Fibroblast of upper back skin (primary cell): ENCODE measurements at places on chromosomes 1 and 21.

- DNase-seq = no peak
Measured at GRCh38 chr1:5623399-5623798, 368.8 kb downstream of the NPHP4 start.

GRCh38 chr1:159892944-159893343 is 7.0 kb downstream of the CFAP45 start:
- no peak for DNase-seq

- DNase-seq = no peak
Measured at GRCh38 chr1:224159541-224159940, 23.5 kb upstream of the DEGS1 start.

- peak; percentile 3 for DNase-seq
Measured at GRCh38 chr1:19156676-19157075, 53.4 kb downstream of the UBR4 start.

DNA sequence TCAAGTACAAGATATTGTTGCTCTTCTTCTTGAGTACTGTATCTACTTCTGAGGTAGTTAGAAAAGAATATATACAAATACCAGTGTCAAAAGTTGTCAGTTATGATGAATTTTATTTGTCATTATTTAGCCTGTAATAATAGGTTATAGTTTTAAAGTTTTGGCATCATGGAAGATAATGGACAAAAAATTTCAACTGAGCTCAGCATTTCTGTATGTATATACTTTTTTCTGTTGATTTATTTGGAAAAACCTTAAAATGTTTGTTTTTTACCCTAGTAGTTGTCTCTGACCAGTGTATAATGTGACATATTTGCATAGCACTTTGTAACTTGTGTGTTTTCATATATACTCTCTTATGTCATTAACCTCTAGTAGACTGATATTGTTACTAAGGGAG is 11.1 kb downstream of the SLC35A3 start:
- no peak for DNase-seq

GRCh38 chr21:35606146-35606545 is 454.2 kb downstream of the SETD4 start:
- DNase-seq = no peak

- no peak for DNase-seq
Measured at GRCh38 chr1:154999571-155000410, 2.8 kb upstream of the ZBTB7B start.

DNA sequence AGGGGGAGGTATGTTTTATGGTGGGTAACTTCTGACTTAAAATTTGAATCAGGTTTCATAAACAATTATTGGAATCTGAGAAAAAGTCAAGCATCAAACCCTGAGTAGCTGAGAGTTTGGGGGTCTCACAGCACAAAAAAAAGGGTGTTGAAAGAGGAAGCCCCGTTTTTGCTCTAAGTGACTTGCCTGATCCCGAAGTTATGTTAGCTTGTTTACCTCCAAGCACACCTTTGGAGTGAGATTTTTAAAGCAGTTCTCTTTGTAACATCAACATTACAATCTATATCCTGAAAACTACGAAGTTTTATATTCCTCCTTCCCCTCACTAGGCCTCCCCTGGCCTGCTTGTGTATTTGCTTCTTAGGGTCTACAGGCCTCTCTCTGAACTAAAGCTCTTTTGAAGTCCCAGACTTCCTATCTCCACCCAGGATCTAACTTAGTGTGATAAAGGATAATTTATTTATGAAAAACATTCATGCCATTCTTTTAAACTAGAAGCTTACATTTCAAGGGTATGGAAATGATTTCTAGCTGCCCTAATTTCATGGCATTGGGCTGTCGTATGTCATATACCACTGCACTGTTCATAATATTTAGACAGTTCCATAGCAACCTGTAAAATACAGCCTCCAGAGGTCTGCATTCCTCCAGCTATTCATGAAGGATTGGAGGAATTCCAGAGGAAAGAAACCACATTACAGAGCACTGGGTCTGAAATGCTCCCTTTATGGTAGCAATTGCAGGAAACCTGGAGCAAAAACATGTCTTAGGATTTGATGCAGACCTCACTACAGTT is 36.1 kb upstream of the RGS1 start:
- peak; percentile 99 for DNase-seq

DNA sequence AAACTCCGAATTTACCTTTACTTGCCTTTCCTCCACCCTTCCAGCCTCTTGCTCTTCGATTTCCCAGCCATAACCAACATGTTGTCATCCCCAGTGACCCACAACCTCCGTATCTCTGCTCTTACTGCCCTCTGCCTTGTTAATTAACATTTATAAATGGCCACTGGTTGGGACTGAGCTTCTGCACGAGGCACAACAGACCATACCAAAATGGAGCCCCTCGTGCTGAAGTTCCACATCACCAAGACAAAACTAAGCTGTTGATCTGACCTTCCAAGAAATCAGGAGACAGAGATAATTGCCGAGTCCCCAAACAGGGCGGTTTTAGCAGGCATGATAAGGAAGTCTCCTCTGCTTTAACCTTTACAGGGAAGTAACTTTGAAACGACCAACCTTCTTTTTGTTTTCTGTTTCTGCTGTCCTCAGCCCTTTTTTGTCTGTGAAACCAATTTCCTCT is 71.9 kb downstream of the NMNAT2 start:
- no peak for DNase-seq

GRCh38 chr1:103106426-103107341 is 1.6 kb downstream of the COL11A1 start:
- peak; percentile 83 for DNase-seq

DNA sequence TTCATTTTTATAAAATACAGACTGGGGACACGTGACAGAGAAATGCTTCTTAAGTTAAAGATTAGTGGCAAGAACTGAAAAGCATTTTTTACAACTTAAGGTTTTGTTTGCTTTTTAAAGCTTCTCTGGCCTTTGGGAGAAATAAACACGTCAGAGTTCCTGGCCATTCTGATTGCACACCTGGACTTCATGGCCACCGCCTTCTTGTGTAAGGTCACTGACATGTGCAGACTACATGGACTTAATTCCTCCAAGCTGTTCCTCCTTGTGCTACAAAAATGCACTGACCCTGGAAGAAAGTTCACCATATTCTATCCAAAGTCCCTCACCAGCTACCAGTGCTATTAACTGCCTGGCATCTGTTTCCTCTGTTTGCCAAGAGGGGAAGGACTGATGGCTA is 56.1 kb downstream of the GADD45A start:
- no peak for DNase-seq

GRCh38 chr1:175887981-175888428 is 144.6 kb upstream of the TNR start:
- DNase-seq = peak; percentile 44

GRCh38 chr1:225877580-225877979 is 4.6 kb downstream of the TMEM63A start:
- DNase-seq = peak; percentile 19

- no peak for DNase-seq
Measured at GRCh38 chr1:183635099-183635605, 431 bp downstream of the ARPC5 start.

GRCh38 chr1:11080931-11081330 is 18.7 kb downstream of the EXOSC10 start:
- DNase-seq = no peak

- DNase-seq = peak; percentile 76
Measured at GRCh38 chr1:244665771-244666217, 12.9 kb downstream of the DESI2 start.

DNA sequence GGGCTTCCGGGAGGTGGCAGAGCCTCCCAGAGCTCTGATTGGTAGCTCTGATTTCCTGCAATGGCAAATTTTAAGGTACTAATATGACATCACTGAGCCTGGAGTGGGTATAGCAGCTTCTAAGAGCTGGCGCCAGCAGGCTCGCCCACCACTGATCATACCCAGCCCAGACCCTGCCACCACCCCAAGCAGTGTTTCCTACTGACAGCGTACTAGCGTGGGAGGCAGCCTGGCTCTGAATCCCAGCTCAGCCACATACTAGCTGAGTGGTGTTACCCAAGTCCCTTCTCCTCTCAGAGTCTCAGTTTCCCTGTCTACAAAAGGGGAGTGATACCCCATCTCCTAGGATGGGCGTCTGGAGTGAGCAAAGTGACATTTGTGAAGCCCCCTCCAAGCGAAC is 13.0 kb upstream of the ALDH4A1 start:
- no peak for DNase-seq

DNA sequence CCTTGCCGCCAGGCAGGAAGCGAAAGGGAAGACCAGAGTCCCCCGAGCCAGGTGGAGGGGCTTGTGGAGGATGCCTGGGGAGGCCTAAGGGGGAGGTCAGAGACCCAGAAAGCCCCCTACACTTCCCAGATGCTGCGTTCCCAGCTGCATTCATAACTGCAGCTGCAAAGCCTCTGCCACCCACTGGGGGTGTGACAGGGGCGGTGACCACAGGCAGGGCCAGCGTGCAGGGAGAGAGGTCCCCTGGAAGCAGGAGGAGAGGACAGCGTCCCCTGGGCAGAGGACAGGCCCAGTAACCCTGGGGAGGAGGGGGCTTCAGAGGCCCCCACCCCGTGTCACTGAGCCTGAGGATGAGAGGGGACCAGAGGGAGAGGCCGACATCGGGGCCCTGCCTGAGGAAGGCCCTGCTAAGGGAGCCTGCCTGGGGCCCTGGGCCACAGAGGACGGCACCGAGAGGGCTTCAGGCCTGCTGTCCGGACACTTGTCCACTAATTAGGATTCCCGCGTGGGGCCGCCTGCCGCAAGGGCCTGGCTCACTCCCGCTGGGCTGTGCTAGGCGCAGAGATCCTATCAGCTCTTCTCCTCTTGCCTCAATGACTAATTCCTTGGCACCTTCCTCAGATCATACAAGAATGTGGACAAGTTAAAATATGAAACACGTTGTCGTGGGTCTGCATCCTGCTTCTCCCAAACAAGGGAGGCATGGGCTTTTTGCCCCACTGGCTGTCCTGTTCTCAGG is 49.1 kb upstream of the CCDC27 start:
- DNase-seq = peak; percentile 41

DNA sequence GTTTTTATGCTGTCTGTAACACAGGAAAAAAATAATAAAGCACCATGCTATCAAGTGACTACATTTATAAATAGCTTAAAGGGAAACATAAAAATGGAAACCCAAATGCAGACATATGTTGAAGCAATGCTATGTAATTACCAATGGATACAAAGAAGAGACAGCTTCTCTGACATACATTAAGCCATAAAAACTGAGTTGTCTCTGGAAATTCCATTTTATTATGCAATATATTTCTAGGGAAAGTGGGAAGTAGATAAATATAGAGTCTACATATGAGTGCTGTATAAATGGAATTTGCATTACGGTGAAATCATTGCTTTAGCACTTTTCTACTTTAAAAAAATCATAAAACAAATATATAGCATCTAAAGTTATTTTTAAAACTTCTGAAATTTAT is 135.2 kb upstream of the COL11A1 start:
- peak; percentile 64 for DNase-seq

- DNase-seq = no peak
Measured at GRCh38 chr1:7931446-7931812, 9.2 kb downstream of the TNFRSF9 start.

DNA sequence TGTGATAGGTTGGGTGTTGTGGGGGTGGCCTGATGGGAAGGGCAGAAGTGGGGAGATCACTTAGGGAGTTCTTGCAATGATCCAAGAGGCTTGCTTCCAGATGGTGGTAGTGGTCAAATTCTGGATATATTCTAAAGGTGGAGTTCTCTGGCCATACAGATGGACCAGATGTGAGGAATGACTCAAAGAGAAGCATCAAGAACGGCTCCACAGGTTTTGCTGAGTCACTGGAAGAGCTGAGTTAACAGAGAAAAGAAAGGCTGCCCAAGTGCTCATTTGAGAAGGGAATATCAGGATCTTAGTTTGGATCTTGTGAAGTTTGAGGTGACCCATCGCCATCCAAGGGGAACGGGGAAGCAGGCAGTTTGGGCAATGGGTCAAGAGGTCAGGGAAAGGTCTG is 192.9 kb upstream of the GALNT2 start:
- peak; percentile 22 for DNase-seq
